ENCODE measurements at places on chromosomes 7 and 10. TPM values are rescaled to one million over a fixed set of nuclear protein-coding genes. Genes with fewer than 3 reads are reported as not detected.

FAS gene
- total RNA-seq, result 3.8 TPM

LZTS2 gene
- 39.1 TPM for total RNA-seq

EGFR gene
- 10.1 TPM for total RNA-seq

TAS2R39 gene
- not detected for total RNA-seq

SFRP5 gene
- 2.1 TPM for total RNA-seq

ANKRD30A gene
- total RNA-seq, result not detected

SHH gene
- not detected for total RNA-seq

FRAT2 gene
- total RNA-seq, result 8.4 TPM

MSMB gene
- not detected for total RNA-seq

UNC5B gene
- 12.2 TPM for total RNA-seq

CUBN gene
- 0.22 TPM for total RNA-seq

STEAP1B gene
- 0.43 TPM for total RNA-seq

PLAC9 gene
- total RNA-seq, result 29.1 TPM

STEAP1 gene
- 1.2 TPM for total RNA-seq

BRI3 gene
- 222 TPM for total RNA-seq

SPAG6 gene
- not detected for total RNA-seq

DGKB gene
- total RNA-seq, result 0.30 TPM

ACBD7 gene
- total RNA-seq, result not detected

CELF2 gene
- 67.7 TPM for total RNA-seq

GIMAP5 gene
- 8.5 TPM for total RNA-seq

NXPH1 gene
- not detected for total RNA-seq

TMEM270 gene
- not detected for total RNA-seq

PIK3AP1 gene
- total RNA-seq, result 6.9 TPM

All from Right ventricle myocardium superior (tissue), 1 donor.